ENCODE measurements at places on chromosomes 4 and X. TPM values are rescaled to one million over a fixed set of nuclear protein-coding genes. Genes with fewer than 3 reads are reported as not detected.

Gene PLK4
- 16.3 TPM for total RNA-seq

Gene HELT
- not detected for total RNA-seq

Gene FREM3
- total RNA-seq: 0.20 TPM

Gene IL21
- not detected for total RNA-seq

Gene SPARCL1
- 60.4 TPM for total RNA-seq

Gene TEX13D
- total RNA-seq: not detected

Gene ETNPPL
- 0.53 TPM for total RNA-seq

Gene SMARCA1
- 8.0 TPM for total RNA-seq

Gene TLR8
- not detected for total RNA-seq

Gene IL13RA2
- 1.9 TPM for total RNA-seq

Gene GSX2
- total RNA-seq: not detected

Gene TMEM187
- total RNA-seq: 7.5 TPM

Gene HPGD
- not detected for total RNA-seq

Gene SNX25
- total RNA-seq: 13.0 TPM

Gene SCRG1
- total RNA-seq: not detected

Gene BEND2
- total RNA-seq: not detected

Gene ITM2A
- 247 TPM for total RNA-seq

Gene FAM47A
- not detected for total RNA-seq

Gene CT45A10
- total RNA-seq: not detected

Gene TMEM154
- total RNA-seq: 13.3 TPM

Gene GPR50
- total RNA-seq: not detected

Gene GYPE
- 0.07 TPM for total RNA-seq

Gene NLGN4X
- 0.13 TPM for total RNA-seq

Gene INTS6L
- total RNA-seq: 1.5 TPM

Gene F8A3
- total RNA-seq: 5.9 TPM

Gene PLS3
- total RNA-seq: 439 TPM

Gene PDE6B
- total RNA-seq: not detected

Gene VCX
- not detected for total RNA-seq

Gene COMMD8
- total RNA-seq: 45.4 TPM

Gene ZNF732
- 2.0 TPM for total RNA-seq

Gene JCHAIN
- not detected for total RNA-seq

Gene USP17L20
- not detected for total RNA-seq

Gene PABPC1L2A
- not detected for total RNA-seq

Gene USO1
- 47.6 TPM for total RNA-seq

Gene SPATA18
- total RNA-seq: 6.8 TPM

Gene ARMCX4
- 4.5 TPM for total RNA-seq

Gene TLR7
- total RNA-seq: not detected

Gene FAM236D
- not detected for total RNA-seq

Measured in mammary microvascular endothelial cell (primary cell).